ENCODE measurements at places on chromosomes 2 and 18. TPM values are rescaled to one million over a fixed set of nuclear protein-coding genes. Genes with fewer than 3 reads are reported as not detected.

- DNase-seq, result no peak
Observed at GRCh38 chr2:42653908-42654445, 85.5 kb downstream of the MTA3 start.

DNA sequence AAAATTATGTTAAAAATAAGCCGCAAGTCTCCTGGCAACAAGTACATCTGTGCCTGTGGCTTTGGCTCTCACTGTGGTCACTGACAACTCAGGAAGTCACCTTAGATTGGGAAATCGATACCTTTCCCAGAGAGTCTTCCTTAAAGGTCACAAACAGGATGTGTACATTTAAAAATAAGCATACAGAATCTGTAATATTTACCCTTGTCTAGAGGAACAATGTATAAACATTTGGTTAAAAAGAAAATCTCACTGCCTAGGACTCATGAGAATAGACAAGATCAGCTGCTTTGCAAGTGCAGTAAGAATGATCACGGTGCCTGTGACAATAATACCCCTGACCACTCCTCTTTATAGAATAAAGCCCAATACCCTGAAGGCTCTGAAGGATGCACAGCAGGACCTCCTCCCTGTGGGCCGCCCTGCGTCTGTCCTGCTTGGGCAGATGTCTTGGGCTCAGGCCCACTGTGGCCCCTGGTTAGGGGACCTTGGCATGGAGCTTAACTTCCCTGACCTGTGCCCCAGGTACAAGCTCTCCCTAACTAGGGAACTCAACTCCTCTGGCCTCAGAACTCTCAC is 98.0 kb upstream of the MGAT4A start:
- no peak for DNase-seq

GBX2 gene
- total RNA-seq, result not detected

DNA sequence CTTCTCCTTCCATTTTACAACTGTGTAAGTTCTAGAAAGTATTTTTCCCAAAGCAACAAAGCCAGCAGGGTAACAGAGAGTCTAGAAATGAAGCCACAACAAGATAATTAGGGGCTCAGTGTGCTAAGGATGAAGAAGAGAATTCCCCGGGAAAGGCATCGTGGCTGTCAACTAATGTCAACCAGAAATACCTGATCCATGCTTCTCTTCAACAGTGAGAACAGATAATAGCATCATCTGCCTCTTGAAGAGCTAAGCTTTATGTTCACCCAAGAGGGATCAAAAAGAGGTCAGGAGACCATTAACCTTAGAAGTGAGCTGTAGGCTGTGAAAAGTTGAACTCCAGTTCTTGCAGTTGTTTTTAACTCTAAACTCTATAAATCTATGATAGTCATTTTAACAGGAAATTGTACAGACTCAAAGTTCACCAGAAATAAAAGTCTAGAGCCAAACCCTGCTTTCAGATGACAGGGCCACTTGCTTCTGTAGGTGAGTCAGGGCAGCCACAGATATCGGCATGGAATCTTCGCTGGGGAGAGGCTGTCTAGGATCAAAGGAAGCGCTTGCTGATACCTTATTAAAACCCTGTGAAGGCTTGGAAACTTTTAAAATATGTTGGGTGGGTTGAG is 540.7 kb upstream of the ID2 start:
- DNase-seq, result no peak

- DNase-seq, result no peak
Observed at GRCh38 chr2:101516823-101517690, 42.1 kb upstream of the RFX8 start.

DLGAP1 gene
- 0.34 TPM for total RNA-seq

DNA sequence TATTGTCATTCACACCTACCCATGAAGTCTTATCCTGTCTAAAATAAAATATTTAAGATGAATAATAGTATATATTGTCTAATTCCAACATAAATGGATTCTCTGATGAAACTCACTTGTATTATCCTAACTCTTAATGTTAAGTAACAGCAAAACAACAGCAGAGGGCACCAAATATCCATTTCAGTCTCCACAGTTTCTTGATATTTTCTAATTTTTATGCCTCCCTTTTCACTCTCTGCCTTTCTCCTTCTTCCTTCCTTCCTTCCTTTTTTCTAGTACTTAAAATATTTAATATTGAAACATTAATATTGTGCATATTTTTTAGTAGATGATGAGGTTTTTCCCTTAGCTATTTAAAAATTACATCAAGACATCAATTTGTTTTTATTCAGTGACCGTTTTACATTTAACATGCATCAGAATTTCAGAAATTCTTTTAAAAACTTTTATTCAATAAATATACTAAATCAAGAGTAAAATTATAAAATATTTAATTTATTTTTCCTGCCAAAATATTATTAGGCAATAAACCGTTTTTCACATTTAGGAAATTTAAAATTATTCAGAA is 97.6 kb downstream of the WDR7 start:
- no peak for DNase-seq

DLX1 gene
- 0.52 TPM for total RNA-seq

DNA sequence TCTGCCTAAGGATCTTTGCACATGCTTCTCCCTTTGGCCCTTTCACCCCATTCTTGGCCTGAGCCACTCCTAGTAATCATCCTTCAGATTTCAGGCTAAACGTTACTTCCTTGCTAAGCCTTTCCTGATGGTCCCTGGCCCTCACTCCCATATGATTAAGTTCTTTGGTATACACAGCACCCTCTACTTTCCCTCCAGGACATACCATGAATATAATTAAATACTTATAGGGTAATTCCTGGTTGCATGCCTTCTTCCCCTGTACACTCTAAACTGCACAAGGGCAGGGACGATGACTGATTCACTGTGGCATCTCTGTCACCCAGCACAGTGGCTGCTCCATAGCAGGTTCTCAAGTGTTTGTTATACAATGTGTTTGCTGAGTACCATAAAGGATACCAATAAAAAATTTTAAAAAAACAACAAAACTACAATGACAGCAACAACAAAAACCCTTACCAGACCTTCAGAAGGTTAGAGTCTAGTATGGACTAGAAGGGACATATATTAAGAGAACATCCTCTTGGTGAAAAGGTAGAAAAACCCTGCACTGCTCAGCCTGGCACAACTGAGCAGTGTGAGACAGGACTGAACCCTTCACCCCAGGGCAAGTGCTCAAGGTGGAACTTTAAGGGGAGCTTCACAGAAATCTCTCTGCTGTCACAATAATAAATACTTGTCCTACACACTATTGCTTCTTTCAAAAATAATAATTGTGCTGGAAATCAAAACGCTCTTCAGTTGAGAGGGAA is 76.2 kb downstream of the AAK1 start:
- no peak for DNase-seq

OTOS gene
- total RNA-seq, result not detected

LYPD6B gene
- total RNA-seq, result 70.2 TPM

EFHD1 gene
- total RNA-seq, result 6.7 TPM

GRCh38 chr2:178195390-178196166 is 1.3 kb downstream of the OSBPL6 start:
- DNase-seq, result no peak

DNA sequence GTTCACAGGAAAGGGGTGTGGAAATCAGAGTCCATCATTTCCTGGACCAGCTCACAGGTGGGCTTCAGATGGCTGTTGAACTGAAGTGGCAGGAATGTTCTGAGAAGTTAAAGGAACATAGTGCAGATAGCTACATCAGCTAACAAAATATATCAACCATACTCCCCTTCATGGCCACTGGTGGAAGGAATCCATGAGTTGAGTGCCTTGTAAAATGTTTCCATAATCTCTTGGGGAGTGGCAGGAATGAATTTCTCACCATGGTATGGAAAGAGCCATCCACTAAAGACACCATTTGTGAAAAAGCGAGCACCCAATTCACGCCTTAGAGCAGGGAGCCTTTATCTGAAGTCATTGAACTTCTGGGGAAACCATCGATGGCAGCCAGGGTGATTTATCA is at the start of gene LINC00305:
LINC00305 (minus strand) TSS at position 101 of the 400 bp plus-strand sequence.
- DNase-seq, result no peak

DNA sequence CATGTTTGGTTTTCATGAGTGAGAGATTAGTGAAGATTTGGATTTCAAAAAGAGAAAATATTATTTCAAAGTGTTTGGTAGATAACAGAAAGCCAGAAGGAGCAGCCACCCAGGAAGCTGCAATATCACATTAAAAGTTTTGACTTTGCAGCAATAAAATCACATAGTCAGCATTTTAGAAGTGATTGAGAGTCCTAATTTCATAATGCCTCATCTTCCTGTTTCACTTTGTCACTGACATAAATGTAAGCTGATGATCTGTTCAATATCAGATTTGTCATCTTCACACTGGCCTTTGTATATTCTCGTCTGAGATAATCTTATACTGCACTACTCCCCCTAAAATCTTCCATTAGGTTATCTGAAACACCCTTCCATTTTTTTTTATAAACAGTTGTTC is 690.5 kb downstream of the ADCYAP1 start:
- no peak for DNase-seq

DNA sequence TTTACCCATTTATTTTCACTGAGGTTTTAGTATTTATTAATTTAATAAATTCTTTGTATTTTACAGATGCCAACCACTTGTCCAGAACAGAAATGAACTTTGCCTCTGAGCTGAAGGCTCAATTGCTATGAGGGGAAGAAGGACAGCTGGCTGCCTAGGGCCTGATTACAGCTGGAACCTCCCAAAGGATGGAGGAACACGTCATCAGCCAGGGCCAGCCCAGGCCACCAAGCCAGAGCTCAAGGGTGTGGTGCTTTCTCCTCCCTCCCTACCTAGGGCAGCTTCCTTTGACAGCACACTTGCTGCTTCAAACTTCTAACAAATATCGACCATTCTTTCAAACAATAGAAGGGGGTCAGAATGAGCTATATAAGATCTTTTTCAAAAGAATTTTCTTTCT is 19.7 kb upstream of the RIOK3 start:
- no peak for DNase-seq

DNA sequence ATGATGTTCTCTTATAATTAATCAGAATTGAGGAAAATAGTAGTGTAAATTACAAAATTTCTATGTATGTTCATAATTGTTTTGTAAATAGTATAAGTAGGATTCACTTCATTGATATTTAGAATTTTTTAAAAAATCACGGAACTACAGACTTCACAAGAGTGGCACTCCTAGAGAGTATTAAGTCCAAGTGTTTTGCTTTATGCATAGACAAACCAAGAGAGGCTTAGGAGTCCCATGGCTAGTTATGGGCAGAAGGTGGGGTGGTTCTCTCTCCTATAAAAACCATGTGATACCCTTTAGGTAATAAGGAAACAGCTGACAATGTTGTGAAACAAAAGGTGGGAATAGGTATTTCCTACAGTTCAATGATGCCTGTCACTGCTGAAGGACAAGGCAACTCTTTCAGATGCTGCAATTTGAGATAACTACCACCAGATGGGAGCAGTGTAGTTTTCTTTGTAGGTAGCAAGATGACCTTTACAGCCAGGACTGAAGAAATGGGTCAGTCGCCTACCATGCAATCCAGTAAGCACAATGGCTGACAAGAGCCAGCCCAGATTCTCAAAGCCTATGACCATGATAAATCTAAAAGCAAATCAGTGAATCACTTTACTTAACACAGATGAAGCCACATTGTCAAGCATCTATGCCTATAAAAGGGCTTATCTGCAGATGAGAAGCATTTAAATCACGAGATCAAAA is 83.9 kb downstream of the AAK1 start:
- DNase-seq, result no peak

CCDC74A gene
- total RNA-seq, result 6.4 TPM

DNA sequence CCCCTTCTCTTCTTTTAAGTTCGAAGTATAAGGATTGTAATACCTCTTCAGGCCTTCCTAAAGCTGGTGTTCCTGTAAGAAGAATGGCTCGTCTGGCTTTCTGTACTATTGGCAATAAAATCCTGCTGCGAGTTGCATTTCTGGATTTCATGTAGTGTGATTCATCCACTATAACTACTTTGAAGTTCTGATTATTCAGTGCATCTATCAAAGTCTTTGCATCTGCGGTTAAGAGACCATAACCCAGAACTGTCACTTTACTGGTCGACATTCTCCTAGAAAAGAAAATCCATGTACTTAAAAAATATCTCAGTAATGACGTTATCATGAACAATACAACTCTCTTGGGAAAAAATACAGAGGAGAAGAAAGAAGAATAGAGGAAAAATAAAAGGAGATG is 181.1 kb downstream of the ZRANB3 start:
- DNase-seq, result no peak

DNA sequence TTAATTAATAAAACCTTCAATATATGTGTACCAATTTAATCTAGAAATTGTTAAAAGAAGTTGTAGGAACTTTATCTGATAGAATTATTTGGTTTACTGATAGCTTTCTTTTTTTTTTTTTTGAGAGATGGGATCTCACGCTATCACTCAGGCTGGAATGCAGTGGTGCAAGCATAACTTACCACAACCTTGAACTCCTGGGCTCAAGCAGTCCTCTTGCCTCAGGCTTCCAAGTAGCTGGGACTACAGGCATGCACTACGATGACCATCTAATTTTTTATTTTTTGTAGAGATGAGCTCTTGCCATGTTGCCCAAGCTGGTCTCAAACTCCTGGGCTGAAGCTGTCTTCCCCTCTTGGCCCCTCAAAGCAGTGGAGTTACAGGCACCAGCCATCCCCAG is 66.8 kb downstream of the CCDC138 start:
- no peak for DNase-seq

DNA sequence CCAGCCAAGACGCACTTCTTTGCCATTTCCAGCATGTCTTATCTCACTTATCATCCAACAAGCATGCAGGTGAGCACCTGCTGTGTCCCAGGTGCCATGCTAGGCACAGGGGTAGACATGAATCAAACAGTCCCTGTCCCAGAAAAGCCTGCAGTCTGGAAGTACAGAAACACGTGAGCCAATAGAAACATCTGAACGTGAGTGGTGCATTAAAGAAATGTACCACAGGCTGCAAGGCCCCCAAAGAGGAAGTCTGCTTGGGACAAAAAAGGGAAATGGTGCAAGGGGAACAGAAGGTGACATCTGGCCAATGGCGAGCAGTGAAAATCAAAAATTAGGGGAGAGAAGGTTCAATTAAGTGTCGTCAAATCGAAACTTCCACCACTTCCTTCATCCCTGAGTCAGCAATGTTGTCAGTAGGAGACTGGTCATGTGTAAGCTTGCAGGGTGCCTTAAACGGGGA is 17.6 kb upstream of the TMEM247 start:
- DNase-seq, result peak; percentile 24

AQP12A gene
- not detected for total RNA-seq

ADD2 gene
- total RNA-seq, result 0.66 TPM

- no peak for DNase-seq
Observed at GRCh38 chr2:241410739-241411176, 54.7 kb downstream of the FARP2 start.

Measured in lower leg skin (tissue), 4 donors.